ENCODE measurements at places on chromosomes 16 and 17.

DNA sequence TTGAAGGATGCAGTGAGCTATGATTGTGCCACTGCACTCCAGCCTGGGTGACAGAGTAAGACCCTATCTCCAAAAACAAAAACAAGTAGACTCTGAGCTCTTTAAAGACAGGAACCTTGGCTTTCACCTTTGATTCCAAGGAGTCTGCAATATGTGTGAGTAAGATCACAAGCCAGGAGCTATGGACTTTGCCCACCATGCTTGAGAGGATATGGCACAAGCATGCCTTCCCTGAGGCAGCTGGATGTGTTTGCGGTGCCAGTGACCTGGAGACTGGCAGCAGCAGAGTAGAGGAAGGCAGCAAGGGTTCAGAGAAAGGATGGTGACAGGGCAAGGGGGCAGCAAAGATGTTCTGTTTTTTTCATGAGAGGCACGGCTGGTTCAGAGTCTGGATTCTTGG lies 14.5 kb upstream of the PRKCA start:
- DNase-seq: no peak

- DNase-seq: no peak
Observed at GRCh38 chr17:80608326-80608725, 63.7 kb downstream of the RPTOR start.

GRCh38 chr17:70225276-70225675 lies 55.9 kb downstream of the KCNJ2 start:
- DNase-seq: no peak

GRCh38 chr17:31314782-31315100 lies 887 bp upstream of the EVI2B start:
- no peak for DNase-seq

DNA sequence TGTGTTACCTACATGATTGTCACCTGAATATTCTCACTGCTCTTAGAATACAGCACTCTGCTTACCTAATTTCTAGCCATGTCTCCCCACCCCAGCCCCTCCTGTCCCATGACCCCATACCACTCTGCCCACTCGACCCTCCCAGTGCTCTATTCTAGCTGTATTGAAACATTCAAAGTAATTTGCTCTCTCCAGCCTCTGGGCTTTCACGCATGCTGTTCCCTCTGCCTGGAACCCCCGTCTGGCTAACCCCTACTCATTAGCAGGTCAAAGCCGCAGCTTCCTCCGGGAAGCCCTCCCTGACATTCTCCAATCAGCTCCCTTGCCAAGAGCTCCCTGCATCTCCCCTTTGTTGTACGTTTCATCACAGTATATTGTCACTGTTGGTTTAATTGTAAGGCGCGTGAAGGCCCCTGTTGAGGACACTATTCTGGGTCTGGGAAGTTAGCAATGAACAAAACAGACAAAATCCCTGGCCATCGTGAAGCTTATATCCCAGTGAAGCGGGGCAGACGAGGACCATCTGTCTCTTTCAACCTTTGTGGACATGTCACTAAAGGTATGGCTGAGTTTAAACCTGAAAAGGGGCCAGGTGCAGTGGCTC lies 72.3 kb upstream of the LHX1 start:
- DNase-seq: no peak

- no peak for DNase-seq
Observed at GRCh38 chr17:78356101-78356713, 3.7 kb downstream of the SOCS3 start.

GRCh38 chr17:8022360-8023003 lies 16.4 kb upstream of the ALOX15B start:
- DNase-seq: no peak

- DNase-seq: no peak
Observed at GRCh38 chr16:9780831-9781230, 401.4 kb downstream of the GRIN2A start.

DNA sequence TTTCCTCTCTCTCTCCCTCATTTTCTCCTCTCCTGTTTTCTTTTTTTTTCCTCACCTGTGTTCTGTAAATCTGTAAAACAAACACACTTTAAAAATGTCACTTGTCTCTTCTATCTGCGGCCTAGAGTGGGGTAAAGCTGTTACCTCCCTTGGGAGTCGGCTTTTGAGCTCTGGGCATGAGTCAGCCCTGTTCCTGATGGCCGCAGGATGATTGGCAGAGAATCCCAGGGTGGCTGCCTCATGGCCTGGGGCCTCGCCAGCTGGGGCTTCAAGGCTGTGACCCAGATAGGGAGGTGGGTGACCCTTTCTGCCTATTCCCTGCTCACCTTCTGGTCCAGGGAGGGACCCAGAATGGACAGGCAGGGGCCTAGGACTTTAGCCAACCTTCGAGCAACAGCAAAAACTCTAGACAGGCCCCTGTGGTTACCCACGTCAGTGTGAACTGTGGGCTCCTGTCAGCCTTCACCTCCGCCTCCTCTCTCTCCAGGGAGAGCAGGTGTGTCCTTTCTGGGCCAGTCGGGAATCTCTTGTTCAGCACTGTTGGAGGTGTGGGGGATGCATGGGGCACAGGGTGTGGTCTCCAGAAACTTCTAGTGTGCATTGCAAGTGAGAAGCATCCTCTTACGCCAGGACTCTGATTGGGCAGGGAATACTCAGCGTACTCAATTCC lies 87.4 kb downstream of the RAP1GAP2 start:
- DNase-seq: no peak

GRCh38 chr17:48352630-48353029 lies 77.4 kb downstream of the SKAP1 start:
- no peak for DNase-seq

DNA sequence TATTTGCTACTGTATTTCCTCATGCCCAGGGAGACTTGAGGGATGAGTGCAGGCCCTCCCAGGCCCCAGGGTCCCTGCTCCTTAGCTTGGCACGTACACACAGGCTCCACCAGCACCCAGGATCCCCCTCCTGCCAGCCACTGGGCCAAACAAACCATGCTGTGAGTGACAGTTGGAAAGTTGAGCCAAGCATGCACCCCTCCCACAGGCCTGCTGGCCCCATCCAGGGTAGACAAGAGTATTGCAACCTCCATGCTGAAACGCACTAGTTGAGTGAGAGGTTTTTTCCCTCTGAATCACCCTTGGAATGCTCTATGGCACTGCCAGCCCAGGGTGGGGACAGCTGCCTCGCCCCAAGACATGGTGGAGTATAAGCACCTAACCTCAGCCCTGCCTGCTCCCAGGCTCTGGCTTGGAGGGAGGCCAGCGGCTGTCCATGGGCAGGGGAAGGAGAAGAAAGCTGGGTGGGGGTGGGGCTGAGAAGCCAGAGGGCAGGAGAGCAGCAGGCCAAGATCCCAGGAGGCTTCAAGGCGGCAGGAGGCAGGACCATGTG lies 49.6 kb downstream of the PITPNM3 start:
- DNase-seq: no peak

DNA sequence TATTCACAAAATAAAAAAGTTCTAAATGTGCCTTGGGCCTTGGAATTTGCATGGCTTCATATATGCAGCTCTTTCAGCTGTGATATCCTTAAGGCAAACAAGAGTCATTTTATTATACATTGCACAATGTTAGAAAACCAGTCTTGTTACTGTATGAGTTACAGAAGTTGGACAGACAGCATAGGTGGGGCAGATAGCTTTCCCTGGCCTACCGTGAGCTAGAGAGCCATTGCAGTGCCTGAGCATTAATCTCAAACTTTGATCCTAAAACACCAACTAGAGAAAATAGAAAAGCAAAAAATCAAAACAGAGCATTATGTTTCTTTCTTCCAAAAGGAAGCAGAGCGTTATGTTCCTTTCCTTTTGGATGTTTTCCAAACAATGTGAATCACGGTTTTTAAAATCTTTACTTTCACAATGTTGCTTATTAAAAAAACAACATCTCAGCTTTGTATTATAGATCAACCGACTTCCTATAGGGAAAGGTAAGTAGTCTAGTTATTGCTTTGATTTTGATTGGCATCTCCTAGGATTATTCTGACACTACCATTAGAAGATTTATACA lies 32.2 kb downstream of the ARHGAP44 start:
- DNase-seq: peak; percentile 6

GRCh38 chr17:35912339-35912912 lies 18.1 kb downstream of the RDM1 start:
- DNase-seq: no peak

- DNase-seq: no peak
Observed at GRCh38 chr16:57516773-57517172, 19.6 kb downstream of the CCDC102A start.

DNA sequence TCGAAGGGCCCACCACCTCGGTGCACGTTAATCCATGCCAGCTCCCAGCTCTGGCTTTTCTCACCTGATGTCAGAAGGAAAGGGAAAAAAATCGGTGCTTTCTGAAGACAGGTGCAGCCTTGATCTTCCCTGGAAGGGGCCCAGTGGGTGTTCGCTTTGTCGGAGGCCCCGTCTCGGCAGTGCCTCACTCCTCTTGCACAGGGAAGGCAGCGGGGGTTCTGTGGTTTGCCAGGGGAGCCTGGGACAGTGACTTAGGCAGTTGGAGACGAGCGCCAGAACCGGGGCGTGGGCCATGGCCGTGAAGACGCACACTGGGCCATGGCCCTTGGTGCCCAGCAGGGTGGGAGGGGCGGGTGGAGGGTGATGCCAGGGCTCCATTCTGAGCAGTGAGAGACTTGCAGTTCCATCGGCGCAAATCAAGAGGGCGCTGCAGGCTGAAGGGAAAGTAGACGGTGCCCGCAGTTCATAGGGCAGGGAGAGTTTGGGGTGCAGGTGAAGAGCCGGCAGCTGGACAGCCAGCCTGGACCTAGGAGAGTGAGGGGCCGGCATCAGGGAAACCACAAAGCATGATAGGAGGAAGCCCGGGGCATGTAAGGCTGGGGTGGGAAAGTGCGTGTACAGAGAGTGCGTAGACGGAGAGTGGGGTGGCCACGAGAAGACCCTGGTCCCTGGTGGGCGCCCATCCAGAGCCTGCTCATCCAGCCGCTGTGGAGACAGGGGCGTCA lies 101.3 kb upstream of the CHMP6 start:
- peak; percentile 47 for DNase-seq

DNA sequence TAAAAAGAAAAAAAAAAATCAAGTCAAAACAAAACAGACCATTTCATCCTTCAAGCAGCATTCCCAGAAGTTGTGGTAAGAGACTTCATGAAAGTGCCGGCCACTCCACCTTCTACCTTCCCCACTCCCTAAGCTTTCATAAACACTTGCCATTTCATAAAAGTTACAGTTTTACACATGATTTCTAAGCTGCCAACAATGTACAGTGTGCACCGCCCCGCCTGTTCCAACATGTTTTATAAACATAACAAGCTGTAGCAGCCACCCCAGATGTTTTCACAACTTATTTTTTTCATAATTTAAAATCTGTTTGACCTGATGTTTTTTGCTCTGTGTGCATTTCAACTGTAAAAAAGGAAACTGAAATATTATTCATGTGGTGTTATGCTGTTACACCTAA lies 608.1 kb downstream of the TOX3 start:
- no peak for DNase-seq

Measured in brain pericyte (primary cell).